Dorsolateral prefrontal cortex (tissue), 122 donors: ENCODE measurements at places on chromosomes 5 and 9. TPM values are rescaled to one million over a fixed set of nuclear protein-coding genes. Genes with fewer than 3 reads are reported as not detected.

Gene TMEM215
- total RNA-seq: 0.21 TPM

Gene MYOZ3
- total RNA-seq: 3.2 TPM

Gene NR6A1
- 4.1 TPM for total RNA-seq

Gene ORM2
- not detected for total RNA-seq

Gene ADAMTSL1
- 4.3 TPM for total RNA-seq

Gene CAMSAP1
- 81.8 TPM for total RNA-seq

Gene SLC6A7
- 53.0 TPM for total RNA-seq

Gene UNC5A
- total RNA-seq: 70.6 TPM

Gene ARL14EPL
- not detected for total RNA-seq

Gene RMRP
- 2,307 TPM for total RNA-seq

Gene PCDHGB4
- 11.3 TPM for total RNA-seq

Gene SLC25A2
- total RNA-seq: not detected

Gene STPG3
- not detected for total RNA-seq

Gene SLC23A1
- total RNA-seq: not detected

Gene RFESD
- total RNA-seq: 3.3 TPM

Gene BAAT
- 1.3 TPM for total RNA-seq

Gene GLRA1
- total RNA-seq: 0.70 TPM
